Urothelium cell line (cell line): ENCODE measurements at places on chromosomes 12 and 14.

DNA sequence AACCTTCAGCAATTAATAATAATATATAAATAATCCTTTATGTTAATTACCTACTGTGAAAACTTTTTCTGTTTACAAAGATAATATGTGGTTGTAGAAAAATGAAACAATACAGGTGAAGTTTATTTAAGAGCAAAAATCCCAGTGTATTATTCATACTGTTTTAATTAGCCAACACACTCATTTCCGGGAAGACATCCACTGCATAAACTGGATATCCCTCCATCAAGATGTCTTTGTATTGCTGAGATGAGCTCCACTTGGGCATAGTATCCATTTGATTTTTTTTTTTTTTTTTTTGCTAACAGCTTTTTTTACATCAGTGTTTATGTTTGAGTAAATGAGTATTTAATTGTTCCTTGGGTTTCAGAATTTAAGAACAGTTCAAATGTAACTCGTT, 13.7 kb upstream of the DERA start:
- DNase-seq: no peak

- no peak for DNase-seq
Measured at GRCh38 chr14:35078082-35078481, 32.0 kb downstream of the FAM177A1 start.

- DNase-seq: peak; percentile 86
Measured at GRCh38 chr12:50620109-50620977, 115.6 kb downstream of the DIP2B start.

DNA sequence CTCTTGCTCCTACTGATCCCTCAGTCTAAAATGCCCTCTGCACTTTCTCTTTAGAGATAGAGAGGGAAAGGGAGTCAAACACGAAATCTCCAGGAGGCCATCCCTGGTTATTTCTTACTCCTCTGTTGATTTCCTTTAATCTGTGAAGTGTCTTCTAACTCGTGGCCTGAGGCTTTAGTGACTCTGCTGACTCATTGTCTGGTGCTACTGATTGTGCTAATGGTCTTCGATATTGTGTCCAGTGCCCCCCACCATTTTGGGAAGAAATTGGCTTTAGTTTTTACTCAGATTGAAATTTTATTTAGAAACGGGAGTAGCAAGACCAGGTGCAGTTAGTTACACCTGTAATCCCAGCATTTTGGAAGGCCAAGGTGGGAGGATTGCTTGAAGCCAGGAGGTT, 839 bp downstream of the CLEC9A start:
- DNase-seq: peak; percentile 40

GRCh38 chr12:115820656-115821055, 456.8 kb downstream of the MED13L start:
- no peak for DNase-seq

- no peak for DNase-seq
Measured at GRCh38 chr12:117031843-117032592, 67.2 kb downstream of the TESC start.

DNA sequence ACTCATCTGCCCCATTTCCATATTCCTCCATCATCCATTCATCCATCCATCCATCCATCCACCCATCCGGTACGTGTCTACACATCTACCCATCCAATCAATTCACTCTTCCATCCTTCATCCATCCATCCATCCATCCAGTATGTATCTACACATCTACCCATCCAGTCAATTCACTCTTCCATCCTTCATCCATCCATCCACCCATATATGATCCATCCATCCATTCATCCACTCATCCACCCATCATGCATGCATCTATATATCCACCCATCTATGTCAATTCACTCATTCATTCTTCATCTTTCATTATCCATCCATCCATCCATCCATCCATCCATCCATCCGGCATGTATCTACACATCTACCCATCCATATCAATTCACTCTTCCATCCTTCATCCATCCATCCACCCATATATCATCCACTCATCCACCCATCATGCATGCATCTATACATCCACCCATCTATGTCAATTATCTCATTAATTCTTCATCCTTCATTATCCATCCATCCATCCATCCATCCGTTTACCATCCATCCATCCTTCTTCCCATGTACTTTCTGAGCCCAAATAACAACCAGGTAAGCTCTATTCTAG, 108.6 kb upstream of the NOS1 start:
- no peak for DNase-seq

DNA sequence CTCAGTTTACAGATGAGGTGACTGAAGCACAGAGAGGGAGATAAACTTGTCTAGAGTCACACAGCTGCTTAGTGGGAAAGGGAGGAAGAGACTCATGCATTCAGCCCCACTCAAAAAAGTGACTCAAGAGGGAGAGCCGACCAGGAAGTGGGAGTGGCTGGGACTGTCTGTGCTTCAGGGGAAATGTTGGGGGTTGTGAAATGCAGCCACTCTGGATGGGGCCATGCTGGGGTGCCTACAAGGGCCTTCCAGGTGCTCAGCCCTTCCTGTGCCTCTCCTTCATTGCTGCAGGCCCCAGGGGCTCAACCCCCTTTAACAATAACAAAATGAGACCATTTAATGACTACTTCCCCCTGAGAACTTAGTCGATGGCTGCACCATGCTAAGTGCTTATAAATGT, 41.8 kb downstream of the CACNA1C start:
- no peak for DNase-seq

DNA sequence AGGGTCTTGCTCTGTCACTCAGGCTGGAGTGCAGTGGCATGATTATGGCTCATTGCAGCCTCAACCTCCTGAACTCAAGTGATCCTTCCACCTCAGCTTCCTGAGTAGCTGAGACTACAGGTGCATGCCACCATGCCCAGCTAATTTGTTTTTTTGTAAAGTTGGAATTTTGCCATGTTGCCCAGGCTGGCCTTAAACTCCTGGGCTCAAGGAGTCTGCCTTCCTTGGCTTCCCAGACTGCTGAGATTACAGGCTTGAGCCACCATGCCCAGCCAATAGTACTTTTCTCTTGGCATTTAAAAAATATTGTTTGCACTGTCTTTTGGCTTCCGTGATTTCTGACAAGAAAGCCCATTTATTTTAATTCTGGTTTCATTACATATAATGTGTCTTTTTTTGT, 61.3 kb downstream of the DIP2B start:
- DNase-seq: no peak

- peak; percentile 60 for DNase-seq
Measured at GRCh38 chr14:57889245-57889644, 23.4 kb upstream of the SLC35F4 start.

- DNase-seq: no peak
Measured at GRCh38 chr12:124994437-124994975, 1.1 kb downstream of the BRI3BP start.

GRCh38 chr14:71959055-71959454, 26.8 kb downstream of the RGS6 start:
- no peak for DNase-seq

- no peak for DNase-seq
Measured at GRCh38 chr12:14773685-14774073, 29.6 kb downstream of the WBP11 start.

DNA sequence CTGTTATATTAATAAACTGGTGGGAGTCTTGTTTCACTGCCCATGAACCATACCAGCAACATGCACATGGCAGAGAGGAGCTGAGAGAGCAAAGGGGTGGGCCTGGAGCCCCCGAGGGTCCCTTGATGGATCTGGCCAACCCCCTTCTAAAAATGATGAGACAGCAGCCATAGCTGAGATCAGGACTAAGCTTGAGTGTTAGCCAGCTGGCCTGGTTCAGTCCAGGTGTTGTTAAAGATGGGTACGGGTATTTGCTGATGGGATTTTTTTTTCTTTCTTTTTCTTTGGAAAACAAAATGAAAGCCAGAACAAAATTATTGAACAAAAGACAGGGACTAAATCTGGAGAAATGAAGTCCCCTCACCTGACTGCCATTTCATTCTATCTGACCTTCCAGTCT, 16.0 kb downstream of the PCBP2 start:
- DNase-seq: no peak

DNA sequence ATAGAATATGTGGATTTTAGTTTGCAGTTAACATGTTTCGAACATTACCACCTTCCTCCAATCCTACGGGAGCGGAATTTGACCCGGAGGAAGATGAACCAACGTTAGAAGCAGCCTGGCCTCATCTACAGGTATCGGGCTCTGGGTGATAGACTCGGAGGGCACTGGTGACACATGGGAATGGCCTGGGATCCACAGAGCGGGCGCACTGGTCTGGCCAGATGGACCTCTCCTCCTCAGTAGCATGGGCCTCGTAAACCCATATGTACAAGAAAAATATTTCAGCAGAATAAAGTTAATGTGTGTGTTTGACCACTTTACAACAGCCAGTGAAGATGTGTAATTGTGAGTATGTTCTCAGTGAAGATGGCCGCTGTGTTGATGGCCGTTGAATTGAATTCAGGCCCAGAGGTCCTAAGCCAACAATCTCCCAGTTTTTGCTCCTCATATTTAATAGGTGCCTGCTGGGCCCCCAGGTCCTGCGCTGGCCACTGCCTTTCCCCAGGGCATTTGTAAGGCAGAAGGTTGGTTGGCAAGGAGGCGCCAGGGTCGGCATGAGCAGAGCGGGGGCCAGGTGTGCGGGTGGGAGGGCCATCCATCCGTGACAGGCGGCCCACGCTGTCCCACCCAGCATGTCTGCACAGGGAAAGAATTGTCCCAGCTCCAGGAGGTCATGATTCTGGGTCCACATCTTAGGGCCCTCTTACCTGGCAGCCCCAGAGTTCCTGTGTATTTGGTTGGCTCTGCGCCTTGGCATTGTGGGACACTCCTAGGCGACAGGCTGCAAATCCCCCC, 82.0 kb upstream of the DYNC1H1 start:
- no peak for DNase-seq

- DNase-seq: no peak
Measured at GRCh38 chr14:93304771-93305170, 28.1 kb downstream of the BTBD7 start.

DNA sequence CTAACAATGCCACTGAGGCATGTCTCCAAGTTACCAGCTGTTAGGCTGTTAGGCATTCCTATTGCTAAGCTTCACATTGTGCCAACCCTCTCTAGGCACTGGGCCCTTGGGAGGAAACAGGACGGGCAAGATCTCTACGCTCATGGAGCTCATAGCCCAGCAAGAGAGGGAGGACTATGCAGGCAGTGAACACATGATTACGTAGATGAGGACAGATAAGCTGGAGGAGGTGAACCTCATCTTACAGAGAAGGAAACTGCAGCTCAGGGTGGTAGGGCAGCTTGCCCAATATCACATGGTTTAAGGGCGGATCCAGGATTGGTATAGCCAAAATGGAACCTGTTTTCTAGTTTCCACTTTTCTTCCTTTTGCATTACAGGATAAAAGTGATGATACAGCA, 7.8 kb downstream of the UBE3B start:
- no peak for DNase-seq

- no peak for DNase-seq
Measured at GRCh38 chr14:99323603-99324185, 51.7 kb upstream of the BCL11B start.

- no peak for DNase-seq
Measured at GRCh38 chr12:47207829-47208248, 128.1 kb upstream of the AMIGO2 start.

DNA sequence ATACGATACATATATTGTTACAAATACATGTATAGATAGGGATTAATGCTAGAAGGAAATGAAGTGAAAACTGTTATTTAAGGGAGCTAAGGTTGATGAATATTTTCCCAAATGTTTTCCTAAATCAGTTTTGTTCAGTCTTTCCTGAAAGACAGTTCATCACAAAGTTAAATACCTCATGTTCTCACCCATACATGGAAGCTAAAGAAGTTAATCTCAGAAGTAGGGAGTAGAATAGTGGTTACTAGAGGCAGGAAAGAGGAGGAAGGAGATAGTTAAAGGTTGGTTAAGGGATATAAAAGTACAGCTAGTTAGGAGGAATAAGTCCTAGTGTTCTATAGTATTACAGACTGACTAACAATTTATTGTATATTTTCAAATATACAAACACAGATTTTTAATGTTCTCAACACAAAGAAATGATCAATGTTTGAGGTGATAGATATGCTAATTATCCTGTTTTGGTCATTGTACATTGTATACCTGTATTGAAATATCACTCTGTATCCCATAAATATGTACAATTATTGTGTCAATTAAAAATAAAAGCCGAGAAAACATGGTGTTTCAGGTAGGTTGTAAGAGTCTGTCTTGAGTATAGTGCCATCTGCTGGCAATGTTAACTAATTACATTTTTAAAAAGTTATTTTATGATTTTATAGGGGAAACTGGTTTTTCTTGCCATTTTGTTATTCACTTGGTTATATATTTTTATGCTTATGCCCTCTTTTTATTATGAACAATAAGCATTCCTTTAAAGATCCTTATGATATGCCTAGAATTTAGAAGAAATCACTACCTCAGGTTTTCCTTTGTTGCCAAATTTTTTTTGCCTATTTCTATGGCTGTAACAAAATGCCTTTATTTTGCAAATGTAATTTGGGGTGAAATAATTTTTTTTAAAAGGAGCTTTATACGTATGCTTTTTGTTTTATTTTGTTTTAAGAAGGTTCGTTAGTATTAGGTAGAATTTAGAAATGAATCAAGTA, 26.9 kb downstream of the ZDHHC17 start:
- DNase-seq: peak; percentile 10

GRCh38 chr12:28378736-28379135, 188.5 kb downstream of the CCDC91 start:
- DNase-seq: no peak

DNA sequence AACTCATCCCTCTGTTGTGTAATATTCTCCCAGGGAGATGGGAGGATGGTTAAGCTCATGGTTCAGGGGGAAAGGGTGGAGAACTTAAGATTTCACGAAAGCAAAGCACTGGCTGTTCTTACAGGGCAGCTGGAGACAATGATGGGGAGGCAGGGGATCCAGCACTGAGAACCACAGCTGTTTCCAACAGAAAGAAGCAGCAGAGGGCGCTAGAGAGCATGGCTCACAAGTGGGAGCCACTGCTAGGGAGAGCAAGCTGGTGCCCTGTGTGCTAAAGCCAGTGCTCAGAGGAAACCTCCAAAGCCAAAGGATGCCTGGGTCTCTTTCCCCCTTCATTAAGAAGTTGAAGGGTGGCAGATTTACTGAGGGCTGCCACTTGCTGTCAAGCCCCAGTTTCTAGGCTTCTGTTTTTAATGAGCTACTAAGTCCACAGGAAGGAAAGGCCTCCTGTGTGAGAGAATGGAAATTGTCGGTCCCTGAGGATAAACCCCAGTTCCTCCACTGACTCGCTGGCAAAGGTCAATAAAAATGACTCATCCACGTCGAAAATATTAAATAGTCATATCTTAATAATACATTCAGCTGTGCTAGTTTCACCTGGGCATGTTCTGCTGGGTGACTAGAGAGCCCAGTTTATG, 199.7 kb downstream of the ANO2 start:
- peak; percentile 86 for DNase-seq

- DNase-seq: peak; percentile 89
Measured at GRCh38 chr12:7130701-7131501, 730 bp downstream of the CLSTN3 start.
